ENCODE measurements at places on chromosomes 16 and 17.

GRCh38 chr17:79047923-79048825, 24.2 kb downstream of the C1QTNF1 start:
- no peak for DNase-seq

DNA sequence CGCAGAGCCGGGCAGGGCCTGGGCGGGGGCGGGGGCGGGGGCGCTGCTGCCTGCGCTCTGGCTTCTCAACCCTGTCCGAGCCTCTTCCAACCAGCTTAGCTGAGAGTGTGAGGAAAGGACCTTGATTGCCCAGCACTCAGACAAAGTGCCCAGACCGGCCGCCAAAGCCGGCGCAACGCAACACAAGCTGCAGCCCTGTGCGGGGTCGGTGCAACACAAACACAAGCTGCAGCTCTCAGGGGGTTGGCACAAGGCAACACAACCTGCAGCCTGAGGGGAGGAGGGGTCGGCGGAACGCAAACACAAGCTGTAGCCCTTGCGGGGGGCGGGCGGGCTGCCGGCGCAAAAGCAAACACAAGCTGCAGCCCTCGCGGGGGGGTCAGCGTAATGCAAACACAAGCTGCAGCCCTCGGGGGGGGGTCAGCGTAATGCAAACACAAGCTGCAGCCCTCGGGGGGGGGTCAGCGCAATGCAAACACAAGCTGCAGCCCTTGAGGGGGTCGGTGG, 60.0 kb downstream of the KLHDC4 start:
- DNase-seq = no peak

- no peak for DNase-seq
Measured at GRCh38 chr17:81381632-81382577, 13.4 kb upstream of the BAHCC1 start.

DNA sequence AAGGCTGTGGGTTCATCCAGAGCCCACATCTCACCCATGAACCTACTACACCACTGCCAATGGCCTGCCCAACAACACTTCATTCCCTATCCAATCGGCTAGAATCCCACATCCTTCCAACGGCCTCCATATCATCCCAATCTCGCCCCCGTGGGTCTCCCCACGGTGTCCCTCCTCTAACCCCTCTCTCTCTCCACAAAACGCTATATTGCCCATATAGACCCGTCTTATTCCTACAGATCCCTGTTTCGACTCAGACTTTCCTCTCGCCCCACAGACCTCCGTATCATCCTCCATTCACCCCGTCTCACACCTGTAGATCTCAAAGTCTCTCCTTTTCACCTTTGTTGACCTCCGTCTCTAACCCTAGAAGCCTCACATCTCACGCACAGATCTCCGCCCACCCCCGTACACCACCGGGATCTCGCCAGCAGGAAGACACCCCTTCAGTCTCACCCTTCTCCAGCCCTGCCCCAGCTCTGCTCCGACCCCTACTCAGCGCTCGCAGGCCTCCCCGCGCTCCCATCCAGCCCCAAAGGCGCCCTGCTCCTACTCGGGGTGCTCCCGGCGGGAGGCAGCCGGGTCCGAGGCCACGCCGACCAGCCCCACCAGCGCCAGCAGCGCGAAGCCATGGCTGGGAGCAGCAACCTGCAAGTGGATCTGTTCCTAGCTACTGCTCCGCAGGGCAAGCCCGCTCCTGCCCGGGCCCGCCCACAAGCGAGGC, at the start of gene FDXR:
FDXR (minus strand) TSS at position 682 of the 724 bp plus-strand sequence; CDS start at position 632, 50 bp downstream.
- DNase-seq = no peak

GRCh38 chr16:1028524-1029258, 43.9 kb upstream of the SSTR5 start:
- no peak for DNase-seq

DNA sequence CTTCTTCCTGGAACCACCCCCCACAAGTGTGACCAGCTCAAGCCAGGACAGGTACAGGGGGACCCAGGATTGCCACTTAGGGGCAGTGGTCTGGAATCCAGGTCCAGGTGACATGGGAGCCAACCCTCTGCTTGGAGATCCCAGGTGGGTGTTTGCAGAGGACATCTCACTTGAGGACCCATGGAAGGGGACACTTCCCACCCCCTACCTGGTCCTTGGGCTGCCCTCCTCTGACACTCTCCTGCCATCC, 145.5 kb downstream of the SEC14L1 start:
- DNase-seq = no peak

- no peak for DNase-seq
Measured at GRCh38 chr16:57132470-57132869, 40.1 kb downstream of the CPNE2 start.

DNA sequence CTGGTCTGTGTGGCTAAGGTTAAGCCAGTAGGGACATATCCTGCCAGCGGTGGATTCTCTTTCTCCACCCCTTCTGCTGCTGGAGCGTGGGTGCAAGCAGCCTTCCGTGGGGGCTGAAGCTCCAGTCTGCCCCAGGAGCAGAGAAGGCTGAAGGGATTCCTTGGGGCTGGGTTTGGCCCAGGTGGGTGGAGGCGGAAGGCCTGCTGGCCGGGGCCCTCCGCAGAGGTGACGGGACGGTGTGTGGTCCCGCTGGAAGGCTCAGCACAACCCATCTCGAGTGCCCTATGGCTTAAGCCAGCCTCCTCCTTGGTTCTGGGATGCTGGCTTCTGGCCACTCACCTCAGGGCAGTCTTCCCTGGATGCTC, 13.1 kb downstream of the TIMM22 start:
- no peak for DNase-seq

GRCh38 chr17:80633207-80633606, 88.6 kb downstream of the RPTOR start:
- no peak for DNase-seq

DNA sequence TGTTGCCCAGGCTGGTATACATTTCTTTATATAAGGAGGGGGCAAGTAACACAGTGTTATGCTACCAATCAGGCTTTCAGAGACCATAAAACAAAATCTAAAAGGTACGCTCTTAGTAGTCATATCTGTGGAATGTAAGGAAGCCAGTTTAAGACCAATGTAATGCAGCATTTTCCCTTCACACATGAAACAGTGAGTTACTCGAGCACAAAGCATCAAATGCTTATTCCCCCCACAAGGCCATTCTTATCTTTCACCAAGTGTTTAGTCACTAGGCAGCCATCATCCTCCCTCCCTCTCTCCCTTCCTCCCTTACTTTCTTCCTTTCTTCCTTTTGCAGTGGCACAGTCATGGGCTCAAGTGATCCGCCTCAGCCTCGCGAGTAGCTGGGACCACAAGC, 12.8 kb downstream of the HMOX2 start:
- no peak for DNase-seq

- DNase-seq = no peak
Measured at GRCh38 chr16:64272028-64272427, 849.8 kb downstream of the CDH11 start.

DNA sequence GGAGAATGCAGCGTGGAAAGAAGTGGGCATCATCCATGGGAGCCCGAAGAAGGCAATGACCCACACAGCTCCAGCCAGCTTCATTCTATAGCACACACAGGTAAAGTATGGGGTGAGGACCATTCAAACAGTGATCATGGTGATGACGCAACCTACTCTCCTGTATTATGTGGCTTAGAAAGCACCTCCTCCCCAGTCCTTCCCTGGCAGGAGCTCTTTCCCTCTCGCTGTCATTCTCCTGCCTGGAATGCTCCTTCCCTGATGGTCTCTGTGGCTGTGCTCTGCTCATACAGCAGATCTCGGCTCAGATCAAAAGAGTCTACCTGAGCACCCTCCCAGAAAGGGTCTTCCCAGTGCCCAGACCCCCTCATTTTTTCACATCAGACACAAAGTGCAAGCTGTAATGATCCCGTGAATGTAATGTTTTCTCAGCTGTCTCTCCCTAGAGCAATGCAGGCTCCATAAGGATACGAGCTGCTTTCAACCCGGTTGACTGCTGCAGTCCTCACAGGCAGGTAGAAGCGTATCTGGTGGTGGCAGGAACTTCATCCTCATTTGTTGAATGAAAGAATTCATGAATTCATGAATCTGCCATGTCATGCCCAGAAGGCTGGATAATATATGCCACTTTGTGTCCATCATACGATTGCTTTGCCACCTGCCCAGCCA, 248.8 kb downstream of the HS3ST3A1 start:
- DNase-seq = no peak

DNA sequence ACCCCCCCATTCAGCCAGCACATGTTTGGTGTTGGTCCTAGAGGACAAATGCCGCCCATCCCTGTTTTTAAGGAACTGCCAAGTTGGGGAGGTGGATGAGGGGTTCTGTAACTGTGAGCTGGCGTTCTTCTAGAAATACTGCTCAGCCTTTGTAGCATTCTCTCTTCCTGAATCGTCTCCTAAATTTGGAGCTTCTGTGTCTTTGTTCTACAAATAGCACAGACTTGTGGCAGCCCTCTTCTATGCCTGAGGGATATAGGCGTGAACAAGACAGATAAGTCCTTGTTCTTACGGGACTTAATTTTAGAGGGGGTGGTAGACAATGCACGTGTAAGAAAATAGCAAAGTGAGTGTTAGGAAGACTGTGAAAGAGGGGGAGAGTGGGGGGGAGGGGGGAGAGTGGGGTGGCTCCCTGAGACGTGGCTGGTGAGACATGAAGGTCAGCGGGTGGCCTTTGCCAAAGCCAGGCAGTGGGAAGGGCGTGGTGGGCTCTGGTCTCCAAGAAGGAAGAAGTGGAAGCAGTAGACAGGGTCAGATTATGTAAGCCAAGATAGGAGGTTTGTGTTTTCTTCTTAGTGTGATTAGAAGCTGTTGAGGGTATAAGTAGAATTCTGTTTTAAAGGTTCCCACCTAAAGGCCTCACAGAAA, 9.9 kb downstream of the MFSD11 start:
- no peak for DNase-seq

DNA sequence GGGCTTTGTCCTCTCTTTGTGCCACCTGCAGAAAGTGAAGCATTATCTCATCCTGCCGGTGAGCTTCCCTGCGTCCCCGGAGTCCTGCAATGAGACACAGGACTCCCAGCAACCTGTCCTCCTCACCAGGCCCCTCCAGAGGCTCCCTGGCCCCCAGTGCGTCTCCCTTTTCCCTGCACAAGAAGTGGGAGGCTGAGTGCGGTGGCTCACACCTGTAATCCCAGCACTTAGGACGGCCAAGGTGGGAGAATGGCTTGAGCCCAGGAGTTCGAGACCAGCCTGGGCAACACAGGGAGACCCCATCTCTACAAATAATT, 8.4 kb downstream of the GRB7 start:
- DNase-seq = no peak

- no peak for DNase-seq
Measured at GRCh38 chr17:40648384-40648968, 858 bp upstream of the SMARCE1 start.

DNA sequence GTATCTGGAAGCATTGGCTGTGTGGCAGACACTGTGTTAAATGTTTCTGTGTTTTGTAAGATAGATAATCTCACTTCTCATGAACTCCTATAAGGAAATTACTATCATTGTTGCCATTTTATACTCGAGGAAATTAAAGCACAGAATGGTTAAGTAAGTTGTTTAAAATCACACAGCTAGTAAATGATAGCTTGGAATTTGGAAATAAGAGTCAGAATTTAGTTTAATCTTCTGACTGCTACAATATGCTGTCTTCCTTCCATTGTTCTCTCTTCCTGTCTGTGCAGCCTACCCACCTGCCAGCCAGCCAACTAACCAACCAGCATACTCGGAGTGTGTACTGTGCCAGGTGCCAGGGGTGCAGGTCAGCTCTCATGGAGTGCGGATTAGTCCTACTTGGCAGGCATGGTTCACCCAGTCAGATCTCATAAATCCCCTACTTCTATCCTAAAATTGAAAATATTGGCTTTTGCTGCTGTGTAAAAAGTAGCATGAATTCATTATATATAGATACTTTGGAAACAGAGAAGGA, 79.9 kb upstream of the LGALS9 start:
- no peak for DNase-seq

- DNase-seq = no peak
Measured at GRCh38 chr16:54325616-54326265, 39.2 kb upstream of the IRX3 start.

GRCh38 chr16:66605177-66605978, 874 bp downstream of the CMTM3 start:
- peak; percentile 48 for DNase-seq

- no peak for DNase-seq
Measured at GRCh38 chr16:72877374-72878028, 170.4 kb downstream of the ZFHX3 start.

GRCh38 chr16:75379911-75380847, 53.1 kb downstream of the CFDP1 start:
- peak; percentile 26 for DNase-seq

DNA sequence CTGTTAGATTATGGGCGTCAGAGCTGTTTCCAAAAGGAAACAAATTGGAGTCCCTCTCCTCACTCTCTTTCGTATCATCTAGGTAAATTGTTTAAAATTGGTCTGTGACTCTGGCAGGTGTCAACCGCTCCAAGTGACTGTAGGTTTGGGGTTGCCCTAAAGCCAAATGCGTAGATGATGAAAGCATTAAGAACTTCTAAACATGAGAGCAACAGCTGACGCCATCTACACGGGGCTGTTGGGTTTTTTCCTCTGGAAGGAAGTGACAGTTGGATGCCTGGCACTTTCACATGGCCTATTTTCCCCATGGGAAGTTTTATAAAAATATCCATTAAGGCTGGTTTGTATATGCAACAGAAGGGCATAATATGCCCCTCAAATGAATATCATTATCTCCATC, 215.7 kb upstream of the CACNG5 start:
- DNase-seq = no peak

- peak; percentile 71 for DNase-seq
Measured at GRCh38 chr17:80855948-80856862, 135.4 kb upstream of the CHMP6 start.

DNA sequence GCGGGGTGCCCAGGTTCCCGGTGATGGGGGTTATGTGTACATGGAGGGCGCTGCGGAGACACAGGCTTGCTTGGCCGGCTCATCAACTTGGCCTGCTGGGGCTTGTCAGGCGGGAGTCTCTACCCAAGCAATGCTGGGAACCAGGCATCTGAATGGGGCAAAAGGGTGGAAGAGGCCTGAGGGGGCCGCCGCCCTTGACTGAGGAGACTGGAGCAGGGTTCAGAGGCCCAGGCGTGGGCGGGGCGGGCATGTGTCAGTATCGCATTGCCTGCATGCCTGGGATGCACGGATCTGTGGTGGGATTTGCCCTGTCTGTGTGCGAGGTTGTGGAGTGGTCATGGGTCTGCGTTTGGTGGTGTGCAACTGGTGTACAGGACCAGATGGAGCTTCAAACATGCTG, 21.1 kb downstream of the ARHGAP23 start:
- DNase-seq = no peak

GRCh38 chr17:15000661-15001060, 264.5 kb downstream of the PMP22 start:
- DNase-seq = no peak

DNA sequence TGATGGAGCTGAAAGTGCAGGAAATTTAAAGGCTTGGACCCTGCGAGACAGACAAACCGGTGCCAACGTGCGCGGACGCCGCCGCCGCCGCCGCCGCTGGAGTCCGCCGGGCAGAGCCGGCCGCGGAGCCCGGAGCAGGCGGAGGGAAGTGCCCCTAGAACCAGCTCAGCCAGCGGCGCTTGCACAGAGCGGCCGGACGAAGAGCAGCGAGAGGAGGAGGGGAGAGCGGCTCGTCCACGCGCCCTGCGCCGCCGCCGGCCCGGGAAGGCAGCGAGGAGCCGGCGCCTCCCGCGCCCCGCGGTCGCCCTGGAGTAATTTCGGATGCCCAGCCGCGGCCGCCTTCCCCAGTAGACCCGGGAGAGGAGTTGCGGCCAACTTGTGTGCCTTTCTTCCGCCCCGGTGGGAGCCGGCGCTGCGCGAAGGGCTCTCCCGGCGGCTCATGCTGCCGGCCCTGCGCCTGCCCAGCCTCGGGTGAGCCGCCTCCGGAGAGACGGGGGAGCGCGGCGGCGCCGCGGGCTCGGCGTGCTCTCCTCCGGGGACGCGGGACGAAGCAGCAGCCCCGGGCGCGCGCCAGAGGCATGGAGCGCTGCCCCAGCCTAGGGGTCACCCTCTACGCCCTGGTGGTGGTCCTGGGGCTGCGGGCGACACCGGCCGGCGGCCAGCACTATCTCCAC, at the start of gene NOG:
NOG (plus strand) TSS at position 54 of the 674 bp plus-strand sequence; CDS start at position 579, 525 bp downstream.
- peak; percentile 45 for DNase-seq
